ENCODE measurements at places on chromosomes 2 and 18.

DNA sequence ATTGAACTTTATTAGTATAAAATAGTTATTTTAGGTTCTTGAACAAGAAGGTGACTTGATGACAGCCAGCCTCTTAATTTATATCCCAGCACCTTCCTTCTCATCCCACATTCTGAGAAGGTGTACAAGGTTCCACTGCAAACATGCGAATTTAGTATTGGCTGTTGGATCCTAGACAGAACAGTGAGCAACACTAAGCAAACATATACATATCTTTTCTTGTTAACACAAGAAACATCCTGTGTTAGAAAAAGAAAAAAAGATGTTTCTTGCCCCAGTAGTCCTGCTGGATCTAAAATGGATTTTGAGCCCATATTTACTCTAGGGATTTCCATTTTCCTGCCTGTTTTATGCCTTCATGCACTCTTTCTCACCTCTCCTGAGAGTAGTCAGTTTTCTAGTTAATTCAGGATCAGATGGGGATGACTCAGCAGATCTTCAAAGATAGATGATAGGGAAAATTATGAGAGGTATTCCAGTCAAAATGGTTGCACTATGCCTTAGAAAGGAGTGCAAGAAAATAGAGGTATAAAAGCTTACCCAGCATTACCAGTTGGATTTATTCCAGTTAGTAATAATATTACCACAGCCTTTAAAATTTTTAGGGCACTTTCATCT, 336.5 kb downstream of the MEIS1 start:
- no peak for DNase-seq

DNA sequence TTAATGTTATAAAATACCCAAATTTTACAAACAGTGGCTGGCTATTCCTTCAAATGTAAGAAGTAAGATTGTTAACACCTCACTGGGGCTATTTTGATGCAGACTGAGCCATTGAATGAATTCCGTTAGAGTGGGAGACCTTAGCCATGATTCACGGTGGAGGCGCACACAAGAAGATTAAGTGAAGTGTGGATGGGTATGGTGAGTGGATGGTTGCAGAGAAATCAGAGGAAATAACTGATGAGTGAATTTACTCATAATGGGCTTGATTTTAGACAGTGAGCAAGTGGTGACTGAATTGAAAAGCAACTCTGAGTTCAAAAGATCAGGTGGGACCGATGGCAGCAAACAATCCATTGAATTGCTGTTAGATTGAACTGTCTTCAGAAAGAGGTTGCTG, 75.0 kb downstream of the NRP2 start:
- DNase-seq: no peak

DNA sequence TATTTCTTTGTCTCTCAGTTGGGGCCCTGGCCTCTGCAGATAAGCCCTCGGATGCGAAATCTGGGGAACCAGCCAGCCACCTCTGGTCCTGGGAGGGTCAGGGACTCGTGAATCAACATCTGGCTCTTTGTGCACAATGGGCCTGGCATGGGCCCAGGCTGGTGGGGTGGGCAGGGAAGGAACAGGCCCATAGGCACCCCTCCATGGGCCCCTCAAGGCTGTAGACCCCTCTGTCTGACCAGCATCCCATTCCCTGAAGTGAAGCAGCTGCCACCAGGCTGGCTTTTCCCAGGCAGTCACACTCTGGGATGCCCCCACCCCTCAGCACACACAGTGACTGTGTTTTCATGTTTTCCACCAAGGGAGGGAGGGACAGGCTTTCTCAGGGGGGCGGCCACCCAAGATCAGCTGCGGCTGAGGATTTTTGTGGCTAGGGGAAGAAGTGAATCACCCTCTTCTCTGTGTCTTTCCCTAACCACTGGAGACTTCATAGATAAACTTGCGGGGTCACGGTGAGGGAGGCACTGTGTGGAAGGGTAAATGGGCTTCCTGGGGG, 166.0 kb downstream of the AGAP1 start:
- no peak for DNase-seq

DNA sequence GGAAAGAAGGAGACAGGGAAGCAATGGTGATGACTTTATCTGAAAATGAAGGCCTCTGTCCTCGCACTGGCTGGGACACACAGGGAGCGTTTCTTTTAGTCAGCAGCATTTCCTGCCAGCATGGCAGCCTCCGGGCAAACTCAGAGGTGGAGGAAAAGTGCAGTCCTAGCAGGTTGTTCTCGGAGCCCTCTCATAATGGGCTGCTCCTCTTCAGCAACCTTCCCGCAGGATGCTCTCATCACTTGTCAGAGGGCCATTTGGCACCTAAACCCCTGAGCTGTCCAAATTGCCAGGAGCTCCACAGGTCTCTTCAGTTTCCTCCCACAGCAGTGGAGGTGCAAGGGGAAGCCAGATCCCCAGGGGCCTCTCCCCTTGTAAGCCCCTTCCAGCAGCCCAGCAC, 6.2 kb downstream of the STK39 start:
- DNase-seq: no peak

- DNase-seq: no peak
Measured at GRCh38 chr2:20421988-20422370, 24.9 kb upstream of the RHOB start.

GRCh38 chr2:497770-498492, 179.3 kb downstream of the TMEM18 start:
- DNase-seq: no peak

DNA sequence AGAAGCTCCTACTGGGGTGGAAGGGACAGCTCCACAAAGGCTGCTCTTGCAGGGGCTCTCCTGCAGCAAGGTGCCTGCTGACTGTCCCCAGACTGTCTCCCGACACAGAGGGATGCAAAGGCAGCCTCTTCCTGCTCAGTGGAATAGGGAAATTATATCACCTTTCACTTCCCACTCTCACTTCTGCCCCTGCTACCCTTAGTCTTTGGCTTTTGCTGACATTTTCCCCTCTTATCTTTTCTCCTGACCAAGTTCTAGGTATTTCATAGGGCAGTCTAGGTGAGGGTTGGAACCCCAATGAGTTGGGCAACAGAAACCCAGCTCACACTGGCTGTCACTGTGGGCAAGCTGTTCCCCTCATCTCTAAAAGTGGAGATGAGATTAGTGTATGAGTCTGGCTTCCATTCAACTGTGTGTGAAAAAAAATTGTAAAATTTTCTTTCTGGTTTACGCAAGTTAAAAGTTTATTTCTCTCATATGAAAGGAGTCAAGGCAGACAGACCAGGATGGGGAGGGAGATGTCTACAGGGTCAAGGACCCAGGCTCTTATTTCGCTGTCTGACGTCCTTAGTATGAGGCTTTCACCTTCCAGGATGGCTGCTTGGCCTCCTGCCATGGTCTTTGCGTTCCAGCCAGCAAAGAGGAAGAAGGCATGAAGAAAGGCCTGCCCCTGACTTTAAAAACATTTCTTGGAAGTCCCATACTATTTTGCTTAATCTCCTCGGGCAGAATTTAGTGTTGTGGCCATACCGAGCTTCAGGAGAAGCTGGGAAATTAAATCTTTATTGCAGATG, 7.5 kb upstream of the MOCOS start:
- DNase-seq: no peak

- no peak for DNase-seq
Measured at GRCh38 chr2:32802877-32803276, 143.9 kb upstream of the LTBP1 start.

- DNase-seq: no peak
Measured at GRCh38 chr18:62368100-62368499, 43.0 kb downstream of the TNFRSF11A start.

DNA sequence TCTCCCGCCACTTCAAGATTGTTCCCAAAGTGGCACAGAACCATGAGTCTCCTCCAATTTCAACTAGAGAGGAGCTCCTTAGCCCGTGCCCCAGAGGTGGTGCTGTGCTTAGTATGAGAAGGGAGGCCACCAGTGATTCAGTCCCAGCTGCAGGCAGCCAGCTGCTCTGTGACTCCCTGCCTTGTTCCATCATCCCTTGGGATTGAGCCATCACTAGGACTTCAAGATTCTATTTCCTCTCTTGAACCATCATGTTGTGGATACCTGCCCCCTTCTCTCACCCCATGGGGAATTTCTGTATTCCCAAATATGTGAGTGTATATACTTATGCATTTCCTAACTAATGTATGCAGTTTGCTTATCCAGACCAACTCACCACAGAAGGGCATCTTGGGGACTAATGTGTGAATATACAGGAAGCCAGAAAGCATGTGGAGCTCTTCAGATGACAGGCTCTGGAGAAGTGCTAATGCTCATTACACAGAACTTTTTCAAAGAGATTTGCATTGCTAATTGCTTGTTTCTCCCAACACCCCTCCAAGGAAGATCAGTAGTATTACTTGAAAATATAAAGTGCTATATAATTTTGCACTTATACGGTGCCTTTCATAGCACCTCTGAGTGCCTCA, 111.0 kb upstream of the MAP3K20 start:
- DNase-seq: no peak

- no peak for DNase-seq
Measured at GRCh38 chr2:111024496-111024895, 96.2 kb upstream of the BCL2L11 start.

DNA sequence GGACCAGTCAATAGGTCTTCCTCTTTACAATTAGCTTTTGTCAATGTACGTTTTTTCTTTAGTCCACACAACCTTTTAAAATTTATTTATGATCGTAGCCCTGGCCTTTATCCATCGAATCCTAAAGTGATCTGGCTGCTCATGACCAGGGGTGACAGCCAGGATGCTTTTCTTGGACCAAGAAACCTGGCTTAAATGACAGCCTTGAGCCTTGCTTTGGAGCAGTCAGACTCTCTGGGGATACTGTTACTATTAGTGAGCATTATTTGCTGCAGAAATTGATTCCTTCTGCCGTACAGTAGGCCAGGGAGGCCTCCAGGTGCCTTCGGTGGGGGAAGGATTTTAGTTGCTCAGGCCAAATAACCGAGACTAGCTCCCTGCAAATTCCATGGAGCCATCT, 70.2 kb downstream of the AGAP1 start:
- DNase-seq: no peak
